NCI-H524 (cell line): ENCODE measurements at places on chromosomes 7 and 10.

DNA sequence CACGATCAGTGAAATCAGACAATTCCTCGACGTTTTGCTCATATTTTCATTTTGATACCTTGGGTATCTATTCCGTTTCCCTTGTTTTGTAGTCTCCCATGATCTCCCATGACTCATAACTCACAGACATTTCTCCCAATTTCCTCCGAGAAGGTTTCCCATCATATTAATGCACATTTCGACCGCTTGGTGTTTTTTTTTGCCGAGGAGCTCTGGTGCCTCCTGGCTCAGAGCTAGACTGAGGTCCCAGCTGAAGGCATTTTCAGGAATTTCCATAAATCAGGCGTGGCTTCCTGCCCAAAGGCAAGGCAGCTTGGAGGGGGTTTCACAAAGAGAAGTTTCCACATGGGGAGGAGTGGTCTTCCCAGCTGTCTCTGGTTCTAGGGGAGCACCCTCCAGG lies 148.2 kb upstream of the TNS3 start:
- no peak for DNase-seq

DNA sequence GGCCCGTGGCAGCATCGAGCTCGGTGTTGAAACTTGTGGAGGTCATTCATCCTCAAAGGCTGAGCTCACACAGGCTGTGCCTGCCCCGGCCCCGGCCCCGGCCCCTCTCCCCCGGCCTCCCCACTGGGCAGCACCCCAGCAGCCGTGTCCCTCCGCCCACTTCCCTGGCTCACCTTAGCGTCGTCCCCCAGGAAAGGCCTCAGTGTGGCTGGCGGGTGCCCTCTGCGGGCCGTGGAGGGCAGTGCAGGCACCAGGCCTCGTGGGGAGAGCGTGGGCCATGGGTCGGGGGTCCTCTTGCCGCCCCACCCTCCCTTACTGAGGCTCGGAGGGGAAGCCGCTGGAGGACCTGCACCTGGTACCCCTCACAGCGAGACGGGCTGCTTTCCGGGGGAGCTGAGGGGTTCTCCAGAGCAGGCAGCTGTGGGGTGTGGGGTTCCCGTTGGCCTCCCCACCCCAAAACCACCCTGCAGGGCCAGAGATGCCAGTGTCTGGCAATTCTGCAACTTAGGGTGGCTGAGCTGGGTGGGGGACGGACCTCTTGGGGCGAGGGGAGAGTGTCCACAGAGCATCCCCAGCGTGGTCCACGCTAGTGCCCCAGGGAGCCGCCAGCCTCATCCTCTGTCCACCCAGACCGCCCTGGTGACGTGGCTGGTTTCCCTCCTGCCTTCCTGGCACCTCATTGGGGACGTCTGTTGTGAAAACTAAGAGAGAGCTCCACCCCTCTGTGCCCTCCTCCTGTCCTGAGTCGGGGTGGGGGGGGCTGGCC lies 44.2 kb upstream of the DPYSL4 start:
- no peak for DNase-seq

GRCh38 chr10:13219685-13220670 lies 14.2 kb downstream of the UCMA start:
- no peak for DNase-seq

DNA sequence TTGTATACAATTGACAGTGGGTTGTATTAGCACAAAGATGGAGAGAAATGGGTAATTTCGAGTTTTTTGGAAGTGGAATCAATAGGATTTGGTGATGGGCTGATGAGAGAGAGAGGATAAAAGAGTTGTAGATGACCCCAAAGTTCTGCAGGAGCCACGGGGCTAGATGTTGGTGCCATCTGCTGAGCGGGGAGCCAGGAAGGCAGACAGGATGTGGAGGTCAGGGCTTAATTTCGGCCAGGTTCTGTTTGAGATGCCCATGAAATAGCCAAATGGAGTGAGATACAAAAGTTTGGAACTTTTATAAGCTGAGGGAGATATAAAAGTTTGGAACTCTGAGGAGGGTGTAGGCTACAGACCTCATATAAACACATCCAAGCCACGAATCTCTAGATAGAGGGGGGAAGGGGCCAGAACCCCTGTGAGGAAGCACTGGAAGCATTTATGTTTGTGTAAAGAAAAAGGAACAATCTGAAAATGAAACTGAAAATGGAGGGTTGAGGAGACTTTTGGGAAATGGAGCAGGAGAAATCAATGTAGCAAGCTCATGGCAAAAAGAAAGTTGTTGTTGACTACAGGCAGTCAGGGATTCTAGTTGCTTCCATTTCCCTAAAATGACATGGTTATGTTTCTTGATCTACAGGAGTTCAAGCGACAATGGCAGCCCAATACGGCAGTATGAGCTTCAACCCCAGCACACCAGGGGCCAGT lies 2.2 kb downstream of the GIMAP4 start:
- DNase-seq: no peak

GRCh38 chr10:96708456-96708855 lies 11.9 kb downstream of the PIK3AP1 start:
- DNase-seq: no peak

GRCh38 chr7:12685550-12685949 lies 1.9 kb upstream of the ARL4A start:
- peak; percentile 9 for DNase-seq

DNA sequence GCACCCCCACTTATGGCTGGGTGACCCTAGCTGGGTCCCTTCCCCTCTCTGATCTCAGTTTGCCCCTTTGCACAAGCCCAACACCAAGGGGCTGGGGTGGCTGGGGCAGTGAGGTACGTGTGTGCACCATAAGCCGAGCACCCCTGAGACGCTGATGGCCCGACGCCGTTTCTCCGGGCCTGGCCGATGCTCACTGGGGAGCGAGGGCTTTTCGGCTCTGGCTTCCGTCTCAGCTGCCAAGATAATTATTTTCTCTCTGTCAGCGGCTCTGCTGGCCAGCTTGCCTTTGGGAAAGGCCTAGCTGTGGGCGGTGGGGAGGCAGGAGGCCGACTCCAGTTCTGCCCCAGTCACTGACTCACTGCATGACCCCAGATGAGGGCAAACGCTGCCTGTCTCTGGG lies 91.0 kb downstream of the ZMIZ1 start:
- no peak for DNase-seq

DNA sequence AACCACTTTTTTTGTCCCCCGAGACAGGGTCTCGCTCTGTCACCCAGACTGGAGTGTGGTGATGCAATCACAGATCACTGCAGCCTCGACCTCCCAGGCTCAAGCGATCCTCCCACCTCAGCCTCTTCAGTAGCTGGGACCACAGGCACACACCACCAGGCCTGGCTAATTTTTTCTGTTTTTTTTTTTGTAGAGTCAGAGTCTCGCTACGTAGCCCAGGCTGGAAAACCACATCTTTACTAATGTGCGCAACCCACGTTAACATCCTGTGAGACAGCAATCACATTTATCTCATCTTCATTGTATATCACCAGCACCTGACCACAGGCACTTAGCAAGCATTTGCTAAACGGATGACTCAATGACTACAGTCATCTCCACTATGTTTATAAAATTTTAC lies 77.8 kb upstream of the ATP6V0A4 start:
- DNase-seq: no peak

GRCh38 chr7:27953777-27954176 lies 213.8 kb downstream of the TAX1BP1 start:
- DNase-seq: no peak

GRCh38 chr7:88772776-88773175 lies 13.3 kb downstream of the ZNF804B start:
- no peak for DNase-seq

GRCh38 chr10:132859084-132859855 lies 73.3 kb upstream of the NKX6-2 start:
- no peak for DNase-seq

DNA sequence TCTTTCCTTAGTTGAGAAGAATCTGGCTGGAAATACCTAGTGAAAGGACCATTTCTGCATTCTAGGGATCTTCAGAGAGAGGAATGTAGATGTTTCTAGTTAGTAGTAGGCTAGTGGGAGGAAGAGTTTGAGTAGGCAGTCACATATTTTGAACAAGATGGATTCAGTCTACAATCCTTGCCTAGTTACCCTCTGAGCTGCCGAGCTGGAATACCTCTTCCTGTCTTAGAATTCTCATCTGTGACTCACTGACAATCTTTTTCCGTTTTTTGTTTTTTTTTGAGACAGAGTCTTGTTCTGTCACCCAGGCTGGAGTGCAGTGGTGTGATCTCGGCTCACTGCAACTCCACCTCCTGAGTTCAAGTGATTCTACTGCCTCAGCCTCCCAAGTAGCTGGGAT lies 30.7 kb upstream of the PLPP4 start:
- no peak for DNase-seq

DNA sequence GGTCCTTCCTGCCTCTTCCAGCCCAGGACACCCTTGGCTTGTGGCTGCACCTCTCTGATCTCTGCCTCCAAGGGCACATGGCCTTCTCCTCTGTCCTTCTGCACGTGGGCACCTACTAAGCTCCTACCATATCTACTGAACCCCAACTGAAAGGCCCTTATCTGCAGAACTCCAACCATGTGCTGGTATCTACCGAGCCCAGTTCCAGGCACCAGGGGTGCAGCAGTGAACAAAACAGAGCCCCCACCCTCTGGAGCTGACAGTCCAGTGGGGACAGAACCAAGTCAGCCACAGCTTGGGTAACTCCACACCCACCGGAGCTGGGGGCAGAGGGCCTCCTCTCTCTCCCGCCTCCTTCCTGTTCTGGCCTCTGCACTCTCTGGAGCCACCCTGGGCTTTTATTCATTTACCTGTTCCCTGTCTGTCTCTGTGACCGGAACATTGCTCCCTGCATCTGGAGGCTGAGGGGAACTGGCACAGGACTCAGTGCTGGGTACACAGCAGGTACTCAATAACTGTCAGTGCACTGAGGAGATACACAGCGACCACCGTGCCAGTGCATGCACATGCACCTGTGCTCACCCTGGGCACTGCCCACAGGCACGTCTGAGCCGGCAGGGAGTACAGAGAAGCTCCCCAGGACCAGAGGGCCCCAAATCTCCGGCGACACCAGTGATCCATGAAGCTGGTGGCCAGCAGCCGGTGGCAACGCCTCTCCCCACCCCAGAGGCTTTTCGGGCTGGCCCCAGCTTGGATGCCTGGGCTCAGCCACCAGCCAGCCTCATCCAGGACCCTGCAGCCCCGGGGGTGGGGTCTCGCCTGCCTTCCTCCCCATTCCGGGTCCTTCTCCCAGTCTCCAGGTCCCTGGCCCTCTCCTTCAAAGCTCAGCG lies 2.0 kb downstream of the MICALL2 start:
- DNase-seq: no peak

DNA sequence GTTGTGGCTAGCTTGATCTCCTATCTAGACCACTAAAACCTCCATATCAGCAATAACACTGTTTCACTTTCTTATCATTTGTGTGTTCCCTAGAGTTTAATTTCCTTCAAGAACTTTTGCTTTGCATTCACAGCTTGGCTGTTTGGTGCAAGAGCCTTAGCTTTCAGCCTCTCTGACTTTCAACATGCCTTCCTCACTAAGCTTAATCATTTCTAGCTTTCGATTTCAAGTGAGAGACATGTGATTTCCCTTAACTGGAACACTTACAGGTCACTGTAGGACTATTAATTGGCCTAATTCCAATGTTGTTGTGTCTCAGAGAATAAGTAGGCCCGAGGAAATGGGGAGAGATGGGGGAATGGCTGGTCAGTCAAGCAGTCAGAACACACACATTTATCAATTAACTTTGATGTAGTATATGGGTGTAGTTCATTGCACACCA lies 10.6 kb upstream of the BPGM start:
- no peak for DNase-seq
